Stimulated activated CD4-positive, alpha-beta T cell treated with anti-CD3 and anti-CD28 coated beads, Interleukin-12 subunit alpha, Interleukin-12 subunit beta, amount 100 ng/mL, for 48 hours (primary cell): ENCODE measurements at places on chromosomes 7 and 10.

DNA sequence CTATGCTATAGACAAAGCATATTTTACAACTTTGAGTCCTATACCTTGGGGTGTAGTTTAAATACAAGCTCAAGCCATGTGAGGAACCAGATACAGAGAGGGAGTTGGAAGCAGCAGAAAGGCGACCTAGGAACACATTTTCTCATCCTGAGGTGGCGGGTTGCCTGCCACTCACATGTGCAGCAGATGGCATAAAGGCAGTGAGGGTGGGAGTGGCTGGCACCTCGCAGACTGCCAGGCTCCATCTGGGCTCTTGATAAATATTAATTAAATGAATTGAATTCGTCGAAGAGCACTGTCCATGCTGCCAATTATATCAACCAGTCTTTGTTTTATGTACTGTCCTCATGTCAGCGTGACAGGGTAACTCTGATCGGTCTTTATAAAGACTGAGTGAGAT, 79.0 kb upstream of the SEMA3C start:
- DNase-seq = no peak

GRCh38 chr10:131532745-131533341, 221.3 kb upstream of the TCERG1L start:
- no peak for DNase-seq

DNA sequence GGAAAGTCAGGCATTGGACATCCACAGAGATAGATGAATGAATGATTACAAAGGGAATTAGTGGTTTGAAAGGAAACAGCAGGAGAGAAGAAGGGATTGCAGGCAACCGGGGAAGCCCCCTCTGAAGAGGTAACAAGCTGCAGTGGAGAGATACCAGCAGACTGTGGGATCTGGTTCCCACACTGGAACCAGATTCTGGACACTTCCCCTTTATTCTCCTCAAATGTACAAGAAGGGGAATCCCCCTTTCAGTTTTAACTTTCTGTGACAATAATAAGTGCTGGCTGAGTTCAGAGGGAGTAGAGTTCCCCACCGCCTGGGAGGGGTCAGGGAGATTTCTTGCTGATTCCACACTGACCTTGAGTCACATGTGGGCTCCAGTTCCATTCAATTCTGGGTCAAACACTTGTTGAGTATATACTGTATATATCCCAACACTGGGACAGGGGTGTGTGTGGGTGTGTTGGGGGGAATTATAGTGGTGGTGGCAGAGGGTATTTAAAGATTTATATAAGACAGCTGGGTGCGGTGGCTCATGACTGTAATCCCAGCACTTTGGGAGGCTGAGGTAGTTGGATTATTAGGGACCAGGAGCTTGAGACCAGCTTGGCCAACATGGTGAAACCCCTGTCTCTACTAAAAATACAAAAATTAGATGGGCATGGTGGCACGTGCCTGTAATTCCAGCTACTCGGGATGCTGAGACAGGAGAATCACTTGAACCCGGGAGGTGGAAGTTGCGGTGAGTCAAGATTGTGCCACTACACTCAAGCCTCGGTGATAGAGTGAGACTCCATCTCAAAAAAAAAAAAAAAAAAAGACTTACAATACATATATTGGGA, 16.5 kb upstream of the DDIT4 start:
- no peak for DNase-seq

- no peak for DNase-seq
Observed at GRCh38 chr7:128530855-128531104, 54.2 kb downstream of the METTL2B start.

DNA sequence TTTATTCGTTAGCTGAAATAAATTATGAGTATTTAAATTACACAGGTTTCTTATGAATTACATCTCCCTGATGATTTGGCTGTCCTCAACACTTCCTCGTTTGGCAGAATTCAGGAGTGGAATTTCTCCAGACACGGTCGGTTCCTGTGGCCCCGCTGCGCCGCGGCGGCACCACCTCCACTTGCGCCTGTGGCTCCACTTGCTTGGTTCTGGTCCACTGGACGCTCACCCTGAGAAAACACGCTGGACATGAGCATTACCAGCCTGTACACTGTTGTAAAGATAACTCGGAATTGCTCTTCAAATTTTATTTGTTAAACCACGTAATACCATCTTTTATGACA, 85.3 kb downstream of the ZNF33B start:
- no peak for DNase-seq

DNA sequence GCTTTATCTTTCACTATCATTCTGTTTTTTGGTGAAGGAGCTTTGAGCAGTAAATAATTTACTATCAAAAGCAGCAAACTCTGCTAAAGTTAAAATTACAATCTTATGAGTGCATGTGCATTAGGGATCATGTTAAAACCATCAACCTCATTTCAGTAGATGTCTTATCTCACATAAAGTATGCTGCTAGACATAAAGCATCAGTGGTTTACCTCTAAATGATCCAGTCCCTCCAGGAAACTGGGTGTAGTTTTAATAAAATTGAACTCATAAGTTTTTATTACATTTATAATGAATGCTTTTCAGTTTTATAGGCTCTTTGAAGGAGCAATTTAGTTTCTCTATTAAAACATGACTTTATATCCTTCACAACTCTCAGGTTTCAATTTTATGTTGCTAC, 108.7 kb downstream of the LRRN3 start:
- DNase-seq = no peak

DNA sequence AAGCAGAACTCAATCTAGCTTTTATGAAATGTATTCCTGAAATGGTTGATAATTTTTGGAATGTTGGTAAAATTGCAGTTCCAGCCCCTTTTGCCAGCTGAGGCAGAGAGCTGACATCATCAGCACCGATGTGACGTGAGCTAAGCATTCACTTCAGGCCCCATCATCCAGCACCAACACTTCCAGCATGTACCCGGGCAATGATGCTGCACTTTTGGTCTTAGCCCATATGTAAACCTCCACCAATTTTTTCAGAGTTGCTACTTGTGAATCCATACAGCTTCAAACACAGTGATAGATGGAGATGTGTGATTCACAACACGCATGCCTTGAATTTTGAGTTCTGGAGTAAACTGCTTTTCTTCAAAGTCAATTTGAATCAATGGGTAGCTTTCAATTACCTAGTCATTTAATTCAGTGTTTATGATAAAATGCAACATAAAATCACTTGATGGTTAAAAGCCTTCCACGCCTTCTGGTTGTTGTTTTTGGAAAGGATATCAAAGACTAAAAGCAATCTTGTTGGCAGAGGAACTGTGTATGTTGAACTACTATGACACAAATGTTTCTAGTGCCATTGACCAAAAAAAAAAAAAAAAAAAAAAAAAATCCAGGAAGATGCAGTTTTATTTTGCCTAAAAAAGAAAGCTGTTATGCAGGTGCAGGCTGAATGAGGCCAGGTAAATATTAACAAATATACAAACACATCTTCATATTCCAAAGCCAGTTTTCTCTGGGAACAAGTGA, 73.9 kb downstream of the NRP1 start:
- DNase-seq = no peak

DNA sequence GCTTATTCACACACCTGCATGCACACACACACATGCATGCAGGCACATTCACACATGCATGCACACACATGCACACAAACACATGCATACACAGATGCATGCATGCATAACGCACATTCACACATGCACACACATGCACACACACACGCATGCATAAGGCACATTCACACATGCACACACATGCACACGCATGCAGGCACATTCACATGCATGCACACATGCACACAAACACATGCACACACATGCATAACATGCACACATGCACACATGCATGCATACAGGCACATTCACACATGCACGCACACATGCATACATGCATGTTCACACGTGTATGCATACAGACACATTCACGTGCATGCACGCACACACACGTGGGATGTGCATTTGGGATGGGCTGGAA, 165.8 kb downstream of the PAXIP1 start:
- no peak for DNase-seq

DNA sequence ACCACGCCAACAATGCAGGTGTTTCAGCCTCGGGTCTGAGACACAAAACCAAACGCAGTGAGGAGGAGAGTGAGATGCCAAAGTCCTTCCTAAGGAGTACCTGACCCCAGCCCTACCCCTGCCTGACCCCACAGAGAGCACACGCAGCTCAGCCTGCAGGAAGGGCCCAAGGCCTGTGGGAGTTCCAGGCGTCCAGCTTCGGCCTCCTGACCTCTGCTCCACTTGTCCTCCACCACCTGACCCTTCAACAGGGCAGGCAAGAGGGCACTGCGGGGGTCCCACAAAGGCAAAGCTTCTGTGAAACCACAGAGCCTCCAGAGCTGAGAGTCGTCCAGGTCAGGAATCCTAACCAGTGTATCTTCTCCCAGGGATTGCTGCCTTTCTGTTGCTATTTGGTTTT, 122.0 kb upstream of the PPP2R2D start:
- no peak for DNase-seq

DNA sequence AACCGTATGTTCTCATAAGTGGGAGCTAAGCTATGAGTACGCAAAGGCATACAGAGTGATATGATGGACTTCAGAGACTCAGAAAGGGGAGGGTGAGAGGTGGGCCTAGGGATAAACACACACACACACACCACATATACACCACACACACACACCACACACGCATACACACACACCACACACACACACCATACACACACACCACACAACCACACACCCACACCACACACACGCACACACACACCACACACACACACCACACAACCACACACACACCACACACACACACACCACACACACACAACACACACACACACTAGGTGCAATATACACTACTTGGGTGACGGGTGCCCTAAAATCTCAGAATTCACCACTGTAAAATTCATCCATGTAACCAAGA, 113.6 kb upstream of the ADAM12 start:
- DNase-seq = no peak

DNA sequence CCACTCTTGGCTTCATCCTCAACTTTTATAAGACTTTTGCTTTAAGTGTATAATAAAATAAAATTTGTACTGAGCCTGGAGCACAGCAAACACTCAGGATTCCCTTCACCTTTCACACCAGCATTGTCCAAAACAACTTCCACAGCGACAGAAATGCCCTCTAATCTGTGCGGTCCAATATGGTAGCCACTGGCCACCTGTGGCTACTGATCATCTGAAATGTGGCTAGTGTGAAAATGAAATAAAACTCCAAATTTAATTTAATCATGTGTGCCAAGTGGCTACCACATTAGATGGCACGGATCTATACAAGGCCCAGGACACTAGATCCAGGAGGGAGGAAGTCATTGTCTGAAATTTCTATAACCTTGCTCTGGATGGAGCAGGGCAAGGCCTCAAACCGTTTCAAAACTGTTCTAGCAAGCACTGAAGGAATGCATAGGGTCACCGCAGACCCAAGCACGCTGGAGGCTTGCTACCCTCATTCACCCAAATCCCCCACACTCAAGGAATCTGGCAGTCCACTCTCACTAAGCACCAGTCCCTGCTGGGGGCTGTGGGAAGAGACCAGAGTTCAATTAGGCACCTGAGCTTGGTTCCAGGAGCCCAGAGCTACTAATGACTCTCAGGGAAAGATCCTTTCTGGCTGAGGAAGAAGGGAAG, 6.3 kb upstream of the MYO1G start:
- no peak for DNase-seq

DNA sequence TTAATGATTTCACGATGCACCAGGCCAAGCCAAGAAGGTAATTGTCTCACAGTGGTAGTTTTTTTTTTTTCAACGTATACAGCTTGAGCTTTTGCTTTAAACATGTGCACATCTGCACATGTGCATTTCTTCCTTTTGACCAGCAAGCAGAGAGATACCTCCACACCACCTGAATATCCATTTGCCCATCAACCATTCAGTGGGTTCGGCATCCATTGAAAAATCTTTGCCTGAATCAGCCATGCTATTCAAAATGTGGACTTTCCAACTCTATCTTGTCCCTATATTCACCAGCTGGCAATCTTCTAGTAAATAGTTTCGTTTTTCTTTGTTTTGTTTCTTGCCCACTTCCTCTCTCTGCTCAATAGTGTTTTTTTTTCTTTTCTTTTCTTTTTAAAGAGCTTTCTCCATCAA, 7.7 kb upstream of the TRA2A start:
- no peak for DNase-seq

- no peak for DNase-seq
Observed at GRCh38 chr10:71719042-71719441, 536 bp downstream of the C10orf105 start.

GRCh38 chr7:159169391-159169790, 24.7 kb upstream of the VIPR2 start:
- no peak for DNase-seq
